ENCODE measurements at places on chromosomes 1 and 21.
A peak's percentile ranks its signal among the peaks of the same experiment; 100 is the strongest.

- DNase-seq: peak; percentile 49
Observed at GRCh38 chr1:156750711-156751450, 594 bp downstream of the HDGF start.

GRCh38 chr21:43640400-43640799, 18.9 kb downstream of the HSF2BP start:
- DNase-seq: no peak

GRCh38 chr1:192809307-192810252, 741 bp downstream of the RGS2 start:
- DNase-seq: peak; percentile 9

DNA sequence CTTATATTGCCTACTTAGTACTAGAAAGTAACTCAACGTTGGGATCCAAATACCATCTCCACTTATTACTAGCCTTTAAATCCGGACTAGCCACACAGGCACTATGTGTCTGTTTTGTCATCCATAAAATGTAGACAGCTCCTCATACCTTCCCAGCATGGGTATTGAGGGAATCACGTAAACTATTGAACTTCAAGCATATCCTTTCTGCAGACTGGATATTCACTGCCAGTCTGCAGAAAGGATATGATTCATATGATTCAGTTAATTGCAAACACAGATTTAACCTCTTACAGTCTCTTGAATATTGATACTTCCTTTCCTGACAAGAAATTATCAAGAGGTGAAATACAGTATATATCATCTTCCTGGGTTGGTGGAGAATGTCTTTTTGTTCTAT, 186.0 kb downstream of the LEPR start:
- no peak for DNase-seq

DNA sequence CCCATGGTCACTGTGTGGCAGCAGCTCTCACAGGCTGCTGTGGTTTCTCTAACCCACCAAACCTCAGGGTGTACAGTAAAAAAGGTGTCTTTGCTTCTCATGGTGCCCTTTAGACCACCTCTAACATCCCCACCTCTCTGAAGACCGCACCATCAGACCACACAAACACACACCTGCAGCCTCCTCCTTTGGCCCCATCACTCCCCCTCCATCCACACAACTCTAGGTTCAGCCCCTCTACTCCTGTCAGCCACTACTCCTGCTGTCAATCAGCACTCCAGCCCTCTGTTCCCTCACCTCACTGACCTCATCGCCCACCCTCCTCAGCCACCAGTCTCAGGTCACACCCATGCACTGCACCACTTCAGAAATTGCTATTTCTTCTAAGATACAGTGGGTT, 7.5 kb downstream of the ZNF692 start:
- no peak for DNase-seq

Measured in HuH-7.5 (cell line).